Kidney epithelial cell (primary cell): ENCODE measurements at places on chromosomes 7 and 10.

GRCh38 chr10:114003161-114003941 is 40.3 kb upstream of the ADRB1 start:
- DNase-seq = no peak

- DNase-seq = no peak
Measured at GRCh38 chr10:24448351-24448999, 239.5 kb downstream of the KIAA1217 start.

DNA sequence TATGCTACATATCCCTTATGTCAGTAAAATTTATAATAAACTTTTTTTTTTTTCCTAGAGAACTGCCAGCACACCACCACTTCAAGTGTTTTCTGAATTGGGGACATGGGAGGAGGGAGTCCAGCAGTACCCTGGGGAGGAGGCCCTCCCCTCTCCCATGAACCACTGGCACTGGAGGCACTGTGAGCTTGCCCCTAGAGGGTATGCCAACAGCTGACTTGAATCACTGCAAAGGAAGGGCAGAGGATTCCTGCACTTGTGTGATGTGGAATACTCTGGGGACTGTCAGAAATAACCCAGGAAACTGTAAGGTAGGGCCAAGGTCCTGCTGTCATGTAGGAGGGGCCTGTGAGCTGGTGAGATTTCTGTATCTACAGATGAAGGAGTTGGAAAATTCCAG is 8.5 kb upstream of the ARMS2 start:
- no peak for DNase-seq

GRCh38 chr7:1158203-1159126 is 1.5 kb downstream of the ZFAND2A start:
- no peak for DNase-seq

DNA sequence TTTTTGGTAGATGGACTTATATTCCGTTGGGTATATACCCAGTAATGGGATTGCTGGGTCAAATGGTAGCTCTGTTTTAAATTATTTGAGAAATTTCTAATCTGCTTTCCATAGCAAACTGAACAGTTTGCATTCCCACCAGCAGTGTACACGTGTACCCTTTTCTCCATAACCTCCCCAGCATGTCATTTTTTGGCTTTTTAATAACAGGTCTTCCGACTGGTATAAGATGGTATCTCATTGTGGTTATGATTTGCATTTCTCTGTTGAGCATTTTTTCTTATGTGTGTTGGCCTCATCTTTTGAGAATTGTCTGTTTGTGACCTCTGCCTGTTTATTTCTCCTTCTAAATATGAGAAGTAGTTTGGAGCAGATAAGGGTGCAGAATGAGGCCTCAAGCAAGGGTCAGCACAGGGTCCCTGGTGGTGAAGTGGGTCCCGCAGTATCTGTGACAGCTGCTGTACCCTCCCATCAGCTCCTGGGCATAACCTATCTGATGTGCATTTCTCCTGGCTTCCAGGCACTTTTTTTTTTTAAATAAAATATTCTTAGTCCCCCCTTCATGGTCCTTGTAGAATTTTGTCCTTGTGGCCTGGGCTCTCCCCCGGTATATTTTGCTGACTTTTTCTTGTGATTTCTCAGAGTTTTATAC is 73.5 kb downstream of the PROSER2 start:
- DNase-seq = no peak

- no peak for DNase-seq
Measured at GRCh38 chr10:1559761-1560160, 177.6 kb downstream of the ADARB2 start.

DNA sequence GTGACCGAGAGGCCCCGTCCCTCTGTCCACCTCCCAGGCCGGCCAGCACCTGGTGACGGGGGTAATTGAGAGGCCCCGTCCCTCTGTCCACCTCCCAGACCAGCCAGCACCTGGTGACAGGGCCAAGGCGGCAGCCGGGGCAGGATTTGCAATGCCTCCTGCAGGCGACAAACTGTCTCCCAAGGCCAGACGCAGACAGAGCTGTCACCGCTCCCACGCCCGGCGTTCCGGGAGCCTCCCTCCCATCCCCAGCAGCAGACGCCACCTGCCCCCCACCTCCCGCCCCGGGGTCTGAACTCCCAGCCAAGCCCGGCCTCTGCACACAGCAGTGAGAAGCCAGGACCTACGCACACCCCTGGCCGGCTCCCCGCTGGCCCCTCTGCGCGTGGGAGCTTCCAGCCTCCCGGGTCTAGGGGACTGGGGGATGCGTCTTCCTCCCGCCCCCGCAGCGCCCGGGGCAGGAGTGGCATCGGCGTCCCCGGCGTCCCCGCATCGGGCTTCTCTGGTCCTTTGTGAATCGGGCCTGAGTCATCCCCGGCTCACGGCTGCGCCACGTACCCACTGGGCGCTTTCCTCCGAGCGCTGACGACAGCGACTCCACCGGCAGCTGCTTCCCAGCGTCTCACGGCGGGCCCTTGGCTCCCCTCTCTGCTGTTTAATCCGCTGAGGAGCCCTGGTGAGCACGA is 95.1 kb upstream of the DIP2C start:
- peak; percentile 21 for DNase-seq

- no peak for DNase-seq
Measured at GRCh38 chr7:112500619-112501018, 19.8 kb downstream of the LSMEM1 start.

GRCh38 chr7:123282181-123282580 is 82.4 kb upstream of the SLC13A1 start:
- DNase-seq = no peak

DNA sequence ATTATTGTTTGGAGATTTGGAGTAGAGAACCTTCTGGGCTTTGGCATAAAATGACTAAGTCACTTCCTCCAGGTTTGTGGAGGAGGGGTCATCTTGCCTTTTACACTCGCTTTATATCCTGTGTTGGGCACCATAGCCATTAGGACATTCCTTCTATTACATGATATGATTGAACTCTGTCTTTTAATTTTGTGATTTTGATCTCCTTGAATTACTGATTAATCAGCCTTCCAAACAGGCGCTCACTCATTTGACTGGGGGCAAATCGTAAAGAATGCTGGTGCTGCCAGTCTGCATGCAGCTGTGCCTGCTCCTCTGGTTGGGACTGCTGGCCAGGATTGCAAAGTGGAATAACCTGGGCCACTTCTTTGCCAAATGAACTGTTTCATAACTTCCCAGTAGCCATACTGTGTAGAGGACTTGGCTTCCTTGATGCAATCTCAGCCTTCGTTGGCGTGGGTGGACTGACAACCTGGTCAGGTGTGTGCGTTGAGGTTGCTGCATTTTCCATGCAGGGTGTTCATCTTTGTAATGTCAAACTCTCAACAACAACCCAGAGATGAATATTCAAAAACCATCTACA is 65.9 kb upstream of the RAB11FIP2 start:
- DNase-seq = no peak
